NCI-H1048 (cell line): ENCODE measurements at places on chromosomes 2 and 18.

DNA sequence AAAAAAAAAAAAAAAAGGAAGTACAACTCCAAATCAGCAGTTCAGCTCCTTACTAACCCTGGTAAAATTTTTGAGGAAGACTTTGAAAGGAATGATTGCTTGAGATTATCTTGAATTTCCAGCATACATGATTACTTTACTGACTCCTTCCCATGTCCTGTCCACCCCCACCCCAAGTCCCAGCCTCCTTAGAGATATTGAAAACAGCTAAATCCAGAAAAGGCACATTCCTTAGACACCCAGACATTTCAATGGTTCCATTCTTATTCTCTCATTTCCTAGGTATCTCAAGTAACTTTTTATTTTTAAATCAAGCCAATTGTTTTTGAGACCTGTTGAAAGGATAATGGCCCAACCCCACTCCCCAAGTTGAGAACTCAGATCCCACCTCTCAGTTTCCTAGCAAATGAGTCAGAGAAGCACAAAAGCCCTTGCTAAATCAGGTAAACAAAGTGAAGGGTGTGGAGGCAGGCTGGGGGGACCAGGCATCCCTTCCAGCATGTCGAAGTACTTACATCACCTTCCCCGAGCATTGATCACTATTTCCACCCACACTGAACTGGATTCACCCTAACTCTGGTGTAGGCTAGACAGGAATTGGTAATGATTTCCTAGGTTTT is 95.4 kb upstream of the FZD7 start:
- DNase-seq: no peak

DNA sequence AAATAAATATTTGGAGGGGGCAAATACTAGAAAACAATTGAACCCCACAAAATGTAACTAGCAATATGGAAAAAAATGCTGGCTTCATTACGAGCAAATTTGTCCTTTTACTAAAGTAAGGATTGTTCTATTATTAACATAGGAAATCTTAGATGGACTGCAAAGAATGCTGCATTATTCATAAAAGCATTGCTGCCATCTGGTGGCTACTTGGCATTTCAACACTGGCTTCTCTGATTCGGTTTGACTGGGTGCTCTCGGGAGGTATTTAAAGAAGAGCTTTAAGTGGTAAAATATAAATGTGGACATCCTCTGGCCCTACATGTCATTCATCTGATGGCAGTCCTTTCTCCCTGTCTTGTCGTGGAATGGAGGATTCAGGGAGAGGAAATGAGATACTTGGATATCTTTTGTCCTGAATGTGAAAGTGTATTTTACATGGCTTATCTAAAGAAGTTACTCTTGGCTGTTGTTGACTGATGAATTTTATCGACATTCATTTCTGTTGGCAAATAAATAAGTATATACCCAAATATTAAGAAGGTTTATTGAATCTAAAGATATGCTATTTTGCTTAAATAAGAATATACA is 130.2 kb downstream of the ARHGAP15 start:
- DNase-seq: no peak

GRCh38 chr2:70069049-70069448 is 18.2 kb upstream of the PCBP1 start:
- no peak for DNase-seq

- no peak for DNase-seq
Observed at GRCh38 chr18:79834834-79835233, 37.1 kb downstream of the KCNG2 start.

- DNase-seq: no peak
Observed at GRCh38 chr2:12807907-12808810, 91.4 kb downstream of the TRIB2 start.

DNA sequence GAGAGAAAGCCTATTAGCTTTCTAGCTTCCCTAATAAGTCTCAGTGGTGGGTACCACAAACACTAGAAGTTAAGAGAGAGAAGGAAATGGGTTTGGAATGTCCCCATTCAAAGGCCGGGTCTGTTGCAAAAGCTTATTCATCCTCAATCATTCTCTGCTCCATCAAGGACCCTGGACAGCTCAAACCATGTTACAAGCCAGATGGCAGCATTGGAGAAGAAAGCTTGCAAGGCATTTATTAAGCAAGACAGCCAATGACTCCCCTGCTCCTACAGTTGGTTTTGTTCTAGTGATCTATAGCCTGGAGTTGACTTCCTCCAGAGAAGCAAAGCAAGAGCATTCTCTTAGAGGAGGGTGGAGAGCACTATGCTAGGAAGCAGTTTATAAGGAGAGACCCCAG is 86.9 kb upstream of the LMAN1 start:
- no peak for DNase-seq

DNA sequence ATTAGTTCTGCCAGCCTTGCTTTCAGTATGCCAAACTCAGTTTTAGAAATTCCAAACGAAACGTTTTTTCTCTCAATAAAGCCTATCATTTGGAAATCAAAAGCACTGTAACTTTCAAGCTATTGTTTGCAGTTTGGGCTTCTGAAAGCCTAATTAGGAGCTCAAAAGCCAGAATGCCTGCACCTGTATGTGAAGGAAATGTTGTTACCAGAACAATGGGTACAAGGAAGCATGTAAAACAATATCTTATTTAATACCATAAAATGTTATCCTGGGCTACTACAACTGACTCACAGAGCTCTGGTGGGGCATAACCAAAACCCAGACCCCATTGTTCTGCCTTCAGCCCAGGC is 12.6 kb upstream of the GULP1 start:
- no peak for DNase-seq
